ENCODE measurements at places on chromosomes 16 and 17.

GRCh38 chr16:12276576-12276975 is 300.0 kb downstream of the SNX29 start:
- no peak for DNase-seq

- peak; percentile 46 for DNase-seq
These were observed 662 bp downstream of the WIPF2 start for GRCh38 chr17:40219594-40220338.

DNA sequence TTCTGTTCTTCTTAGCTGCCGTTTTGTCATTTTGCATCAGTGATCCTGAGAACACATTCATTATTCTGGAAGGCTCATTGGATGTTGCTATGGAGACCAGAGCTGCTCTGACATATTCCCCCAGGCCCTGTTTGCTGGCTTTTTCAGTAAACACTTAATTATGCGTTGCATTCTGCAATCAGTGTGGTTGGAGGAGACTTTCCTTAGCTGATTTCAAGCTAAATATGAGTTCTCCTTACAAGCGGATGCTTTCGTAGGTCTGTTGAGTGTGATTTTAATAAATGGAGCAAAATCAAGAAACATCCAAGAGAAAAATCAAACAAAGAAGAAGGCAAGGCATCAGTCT is 38.2 kb upstream of the NUDT7 start:
- DNase-seq = no peak

DNA sequence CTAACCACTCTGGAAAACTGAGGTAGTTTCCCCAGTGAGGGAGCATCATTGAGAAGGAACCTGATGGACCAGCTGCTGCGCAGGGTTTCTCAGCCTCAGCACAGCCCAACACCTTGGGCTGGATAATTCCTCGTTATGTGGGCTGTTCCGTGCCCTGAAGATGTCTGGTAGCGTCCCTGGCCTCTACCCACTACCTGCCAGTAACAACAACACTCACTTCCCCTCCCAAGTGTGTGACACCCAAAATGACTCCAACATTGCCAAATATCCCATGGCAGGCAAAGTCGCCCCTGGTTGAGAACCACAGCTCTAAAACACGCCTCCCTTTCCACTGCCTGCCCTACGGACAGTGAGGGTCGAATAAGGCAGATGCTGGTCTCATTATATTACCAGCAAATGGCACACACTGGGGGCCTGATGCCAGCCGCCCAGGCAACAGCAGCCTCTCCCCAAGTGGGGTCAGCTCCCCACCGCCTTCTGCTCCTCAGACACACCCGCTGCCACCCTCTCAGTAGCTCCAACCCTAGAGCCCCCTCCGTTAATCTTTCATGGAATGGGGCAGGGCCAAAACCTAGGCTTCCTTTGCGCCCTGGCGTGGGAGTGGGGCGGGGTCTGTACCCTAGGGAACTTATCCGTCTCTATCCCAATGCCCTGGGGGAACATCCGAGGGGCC is 1.0 kb downstream of the RHBDF2 start:
- DNase-seq = no peak

DNA sequence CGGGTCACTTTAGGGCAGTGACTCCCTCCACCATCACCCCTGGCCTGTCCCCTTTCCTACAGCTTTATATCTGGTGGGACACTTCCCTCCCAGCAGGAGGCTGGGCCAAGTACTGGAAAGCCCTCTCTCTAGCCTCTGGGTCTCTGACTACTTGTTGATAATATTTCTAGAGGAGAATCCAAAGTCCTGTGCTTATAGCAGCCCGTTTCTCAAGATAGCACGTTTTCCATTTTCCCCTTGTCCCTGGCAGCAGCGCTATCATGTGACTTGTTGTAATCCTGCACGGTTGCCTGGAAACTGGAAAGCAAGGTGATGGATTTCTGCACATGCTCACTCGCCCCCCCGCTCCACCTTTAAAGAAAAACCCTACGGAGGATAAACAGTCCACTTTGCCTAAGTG is 3.3 kb upstream of the AXIN2 start:
- DNase-seq = no peak

GRCh38 chr17:32596628-32597027 is 109.8 kb downstream of the CDK5R1 start:
- peak; percentile 24 for DNase-seq

DNA sequence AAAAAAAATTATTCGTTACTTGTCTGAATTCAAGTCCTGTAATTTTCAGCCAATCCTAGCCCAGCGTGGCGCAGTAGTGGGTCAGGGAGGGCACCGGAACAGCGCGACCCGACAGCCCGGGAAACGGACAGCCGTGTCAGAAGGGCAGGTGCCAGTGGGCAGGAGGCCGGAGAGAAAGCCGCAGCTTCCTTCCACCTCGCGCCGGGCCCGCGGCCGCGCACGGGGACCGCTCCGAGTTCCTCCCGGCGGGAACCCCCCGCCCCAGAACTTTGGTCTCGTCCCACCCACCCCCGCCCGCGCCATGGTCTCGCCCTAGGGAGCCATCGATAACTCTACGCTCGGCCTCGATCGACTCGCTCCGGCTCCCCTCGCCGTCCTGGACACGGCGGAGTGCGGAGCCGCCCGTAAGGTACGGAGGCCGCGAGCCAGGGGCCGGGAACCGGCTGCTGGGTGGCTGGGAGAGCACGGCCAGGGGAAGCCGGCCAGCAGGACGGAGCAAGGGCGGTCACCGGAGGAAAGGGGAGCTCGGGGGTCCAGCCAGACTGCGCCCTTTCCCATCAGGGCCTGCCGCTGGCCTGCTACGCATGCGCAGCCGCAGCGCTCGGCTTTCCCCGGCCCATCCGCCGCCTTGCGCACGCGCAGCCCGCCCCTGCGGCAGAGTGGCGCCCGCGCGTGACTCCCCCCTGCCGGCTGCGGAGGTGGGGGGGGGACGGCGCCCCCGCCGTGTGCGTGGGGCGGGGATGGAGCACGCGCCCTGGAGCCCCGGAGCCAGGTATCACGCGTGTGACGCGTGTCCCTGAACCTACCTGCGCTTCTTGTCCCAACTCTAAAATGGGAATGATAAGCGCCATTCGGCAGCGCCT is at the start of gene MLST8:
TSS of gene MLST8 (plus strand) at position 351 of the 863 bp plus-strand sequence. CDS start 632 bp downstream, outside the sequence.
- peak; percentile 88 for DNase-seq

- no peak for DNase-seq
These were observed 106.2 kb downstream of the BRIP1 start for GRCh38 chr17:61757168-61757567.

DNA sequence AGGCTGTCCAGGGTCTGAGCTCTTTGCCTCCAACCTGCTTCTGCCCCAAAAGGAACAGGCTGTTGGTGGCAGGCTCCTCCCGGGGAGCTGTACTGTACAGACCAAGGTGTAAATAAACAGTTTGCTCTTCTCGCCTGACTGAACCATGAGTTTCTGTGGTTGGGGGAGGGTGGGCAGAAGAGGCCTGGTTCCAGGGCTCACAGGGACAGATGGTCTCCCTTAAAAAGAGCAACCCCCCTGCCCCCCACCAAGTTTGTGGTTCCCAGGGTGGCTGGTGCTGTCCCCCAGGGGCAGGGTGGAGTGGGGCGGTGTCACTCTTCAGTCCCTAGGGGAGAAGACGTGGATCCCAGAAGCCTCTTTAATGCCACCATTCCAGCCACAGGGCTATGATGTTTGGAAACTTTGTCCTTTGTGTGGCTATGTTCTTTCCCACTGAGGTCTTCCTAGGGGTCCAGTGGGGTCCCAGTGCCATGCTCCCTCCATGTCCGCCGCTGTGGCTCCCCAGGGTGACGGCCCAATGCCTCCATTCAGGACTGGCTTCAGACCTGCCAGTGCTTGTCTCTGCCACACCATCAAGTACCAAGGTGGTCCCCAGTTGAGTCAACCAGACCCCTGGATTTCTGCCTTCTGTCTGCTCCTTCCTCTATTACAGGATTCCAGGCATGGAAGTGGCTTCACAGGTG is 146.7 kb downstream of the RAB11FIP4 start:
- DNase-seq = no peak

DNA sequence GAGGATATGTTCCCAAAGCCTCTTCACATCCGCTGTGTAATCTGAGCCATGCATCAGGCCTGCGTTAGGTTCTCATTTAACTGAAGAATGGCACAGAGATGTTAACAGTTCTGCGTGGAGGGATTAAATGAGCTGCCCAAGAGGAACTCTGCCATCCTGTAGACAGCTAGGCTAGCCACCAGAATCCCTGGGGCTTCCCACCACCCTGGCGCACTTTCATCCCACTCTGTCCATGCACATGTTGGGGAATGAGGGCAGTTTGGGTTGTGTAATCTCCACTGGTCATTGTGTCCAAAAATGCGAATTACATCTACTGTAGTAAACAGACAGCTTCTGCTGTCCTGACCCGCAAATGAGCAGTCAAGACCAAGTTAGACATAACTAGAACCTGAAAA is 1.0 kb upstream of the GLG1 start:
- no peak for DNase-seq

DNA sequence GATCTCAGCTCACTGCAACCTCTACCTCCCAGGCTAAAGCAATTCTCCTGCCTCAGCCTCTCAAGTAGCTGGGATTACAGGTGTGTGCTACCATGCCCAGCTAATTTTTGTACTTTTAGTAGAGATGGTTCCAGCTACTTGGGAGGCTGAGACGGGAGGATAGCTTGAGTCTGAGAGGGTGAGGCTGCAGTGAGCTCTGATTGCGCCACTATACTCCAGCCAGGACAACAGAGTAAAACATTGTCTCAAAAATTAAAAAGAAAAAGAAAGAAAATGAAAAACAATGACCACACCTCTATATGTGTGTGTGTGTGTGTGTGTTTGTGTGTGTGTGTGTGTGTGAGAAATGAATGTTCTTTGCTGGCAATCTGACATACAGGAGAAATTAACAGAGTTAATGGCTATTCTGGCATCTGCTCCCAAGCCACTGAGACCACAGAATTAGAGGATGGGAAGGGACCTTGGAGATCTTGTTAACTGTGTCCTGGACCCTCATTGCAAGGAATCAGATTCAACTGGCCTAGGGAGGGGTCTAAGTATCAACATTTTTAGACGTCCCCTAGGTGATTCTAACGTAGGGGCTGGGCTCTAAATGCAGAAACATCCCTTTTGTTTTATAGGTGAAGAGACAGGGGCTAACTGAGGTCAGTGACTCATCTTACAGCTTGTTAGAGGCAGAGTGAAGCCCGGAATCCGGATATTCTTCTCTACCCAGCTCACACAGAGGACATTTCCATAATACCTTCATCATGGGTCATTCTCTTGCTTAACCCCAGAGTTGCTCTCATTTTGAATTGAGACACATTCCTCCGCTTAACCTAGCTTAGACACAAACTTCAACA is 16.4 kb upstream of the MARCHF10 start:
- no peak for DNase-seq

DNA sequence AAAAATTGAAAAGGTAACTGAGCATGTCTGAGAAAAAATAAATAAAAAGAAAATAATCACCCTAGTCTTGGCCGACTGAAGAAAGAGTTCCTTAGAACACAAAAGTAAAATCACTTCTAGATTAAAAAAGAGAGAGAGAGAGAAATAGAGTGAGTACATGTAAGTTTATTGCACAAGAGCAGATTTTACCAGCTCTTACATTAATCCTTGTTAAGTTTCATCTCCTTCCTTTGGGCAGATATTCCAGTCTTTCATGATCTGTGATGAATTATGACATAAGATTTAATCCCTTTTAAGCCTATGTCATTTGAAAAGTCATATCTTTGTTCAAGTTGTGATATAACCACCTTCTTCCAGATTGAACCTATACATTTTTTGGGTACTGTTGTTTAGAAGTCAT is 54.8 kb downstream of the NFAT5 start:
- DNase-seq = no peak

GRCh38 chr16:87634411-87634810 is 32.1 kb downstream of the JPH3 start:
- DNase-seq = no peak

GRCh38 chr16:88810166-88810911 is 1.4 kb downstream of the APRT start:
- no peak for DNase-seq

DNA sequence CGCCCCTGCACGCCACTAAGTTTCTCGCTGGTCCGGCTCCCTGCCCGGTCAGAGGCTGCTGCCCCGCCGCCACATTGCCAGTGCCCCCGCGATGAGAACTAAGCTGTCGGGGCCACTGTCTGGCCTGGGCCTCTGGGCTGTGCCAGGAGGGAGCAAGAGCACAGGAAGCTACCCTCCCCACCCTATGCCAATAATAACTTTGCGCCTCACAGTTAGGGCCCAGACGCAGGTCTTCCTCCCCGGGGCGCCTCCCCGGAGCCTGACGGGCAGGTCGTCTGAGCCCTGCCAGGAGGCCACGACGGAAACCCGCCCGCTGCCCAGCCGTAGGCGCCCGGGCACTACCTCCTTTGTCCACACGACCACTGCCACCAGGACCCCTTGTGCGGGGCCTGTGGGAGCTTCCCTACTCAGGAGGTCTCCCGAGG is 1.5 kb downstream of the ZFPM1 start:
- DNase-seq = peak; percentile 54

GRCh38 chr17:45092911-45093430 is 31.9 kb downstream of the NMT1 start:
- no peak for DNase-seq

DNA sequence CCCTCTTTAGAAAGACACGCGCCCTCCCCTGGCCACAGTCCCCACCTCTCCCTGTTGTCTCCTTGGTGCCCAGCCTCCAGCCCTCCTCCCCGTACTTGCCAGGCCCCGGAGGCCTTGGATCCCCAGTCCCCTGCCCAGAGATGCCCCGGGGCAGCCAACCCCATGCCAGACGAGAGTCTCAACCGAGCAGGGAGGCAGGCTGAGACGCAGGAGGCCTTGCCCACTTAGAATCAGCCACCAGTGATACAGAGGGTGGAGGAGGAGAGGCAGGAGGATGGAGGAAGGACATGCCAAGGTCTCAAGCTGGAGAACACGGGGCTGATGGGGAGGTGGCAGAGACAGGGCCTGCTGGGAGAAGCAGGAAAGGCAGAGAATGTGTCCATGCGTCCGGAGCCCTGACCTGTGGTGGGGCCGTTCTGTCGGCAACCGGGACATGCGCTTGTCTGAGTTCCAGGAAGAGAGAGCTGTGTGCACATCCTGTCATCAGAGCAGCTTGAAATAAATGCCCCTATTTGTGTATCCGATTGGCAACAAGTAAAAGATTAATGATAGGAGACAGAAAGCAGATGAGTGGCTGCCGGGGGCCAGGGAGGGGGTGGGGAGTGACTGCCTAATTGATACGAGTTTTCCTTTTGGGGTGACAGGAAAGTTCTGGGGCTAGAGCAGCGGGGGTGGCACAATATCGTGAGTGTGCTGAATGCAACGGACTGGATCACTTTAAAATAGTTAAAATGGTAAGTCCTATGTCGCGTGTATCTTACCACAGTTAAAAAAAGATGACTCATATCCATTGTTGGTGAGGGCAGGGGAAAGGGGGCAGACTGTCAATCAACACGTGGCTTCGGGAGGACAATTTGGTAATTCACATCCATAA is 44.7 kb upstream of the MEAK7 start:
- DNase-seq = peak; percentile 43

- no peak for DNase-seq
These were observed 19.6 kb upstream of the PMFBP1 start for GRCh38 chr16:72191551-72191950.

All from activated CD4-positive, alpha-beta T cell treated with anti-CD3 and anti-CD28 coated beads, Interleukin-2, amount 10 ng/mL, durations not matched to agents 7 days and 5 days (primary cell).